ENCODE measurements at places on chromosomes 12 and 14. TPM values are rescaled to one million over a fixed set of nuclear protein-coding genes. Genes with fewer than 3 reads are reported as not detected.

TMPRSS12 gene
- total RNA-seq: not detected

PMCH gene
- not detected for total RNA-seq

HAL gene
- total RNA-seq: 1.4 TPM

SERPINA9 gene
- not detected for total RNA-seq

OR4L1 gene
- not detected for total RNA-seq

C14orf180 gene
- not detected for total RNA-seq

ADCY4 gene
- 3.4 TPM for total RNA-seq

INHBC gene
- not detected for total RNA-seq
